SIG-M5 (cell line): ENCODE measurements at places on chromosomes 5 and 9.

DNA sequence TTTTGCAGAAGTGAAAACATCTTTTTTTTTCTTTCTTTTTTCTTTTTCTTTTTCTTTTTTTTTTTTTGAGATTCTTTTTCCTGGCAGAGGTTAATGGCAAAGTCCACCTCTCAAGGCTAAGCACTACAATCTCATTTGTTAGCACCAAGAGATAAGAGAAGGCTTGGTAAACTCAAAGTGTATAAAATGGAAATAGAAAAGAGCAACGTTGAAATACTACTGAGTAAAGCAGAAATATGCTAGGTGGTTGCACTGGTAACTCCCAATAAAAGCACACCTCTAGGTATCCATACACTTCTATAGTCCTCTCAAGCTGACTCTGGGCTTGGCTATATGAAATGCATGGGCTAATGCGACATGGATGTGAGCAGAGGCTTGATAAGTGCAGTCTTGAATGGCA lies 188.9 kb downstream of the RAB3C start:
- DNase-seq, result no peak

GRCh38 chr5:71922584-71923106 lies 184.6 kb upstream of the MAP1B start:
- no peak for DNase-seq

GRCh38 chr9:25505644-25506043 lies 172.6 kb downstream of the TUSC1 start:
- DNase-seq, result no peak

DNA sequence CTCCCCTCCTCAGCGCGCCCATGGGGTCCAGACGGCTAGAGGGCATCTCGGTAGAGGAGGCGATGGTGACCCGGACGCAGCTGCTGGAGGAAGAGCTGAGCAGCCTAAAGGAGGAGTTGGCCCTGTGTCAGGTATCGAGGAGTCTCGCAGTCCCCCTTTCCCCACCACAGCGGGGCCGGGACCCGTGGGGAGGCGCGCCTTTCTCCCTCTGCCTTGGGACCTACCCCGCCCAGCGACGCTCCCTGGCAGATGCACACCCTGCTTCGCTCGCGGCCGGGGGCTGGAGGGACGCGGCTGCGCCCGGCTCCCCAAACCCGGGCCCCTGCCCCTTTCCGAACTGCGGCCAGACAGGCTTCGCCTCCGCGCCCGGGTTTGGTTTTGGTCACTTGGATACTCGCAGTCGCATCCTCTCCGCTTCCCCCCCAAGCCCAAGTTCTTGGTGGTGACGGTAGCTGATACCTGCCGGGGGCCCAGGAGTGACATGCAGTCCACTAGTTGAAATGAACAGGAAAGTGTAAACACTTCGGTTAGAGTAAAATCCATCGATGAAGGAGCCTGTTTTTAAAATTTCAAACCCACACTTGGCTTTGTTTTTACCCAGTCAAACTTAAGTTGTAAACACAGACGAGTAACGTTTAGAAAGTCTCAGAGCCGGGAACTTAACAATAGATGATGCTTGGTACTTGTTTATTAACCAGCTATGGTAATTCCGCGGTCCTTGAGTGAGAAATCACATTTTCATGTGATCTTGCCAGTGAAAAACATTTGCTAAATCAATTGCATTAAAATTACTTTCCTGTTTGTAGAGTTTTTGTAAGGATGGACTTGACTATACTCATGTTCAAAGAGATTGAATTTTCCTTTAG lies 688 bp downstream of the CNTLN start:
- no peak for DNase-seq

DNA sequence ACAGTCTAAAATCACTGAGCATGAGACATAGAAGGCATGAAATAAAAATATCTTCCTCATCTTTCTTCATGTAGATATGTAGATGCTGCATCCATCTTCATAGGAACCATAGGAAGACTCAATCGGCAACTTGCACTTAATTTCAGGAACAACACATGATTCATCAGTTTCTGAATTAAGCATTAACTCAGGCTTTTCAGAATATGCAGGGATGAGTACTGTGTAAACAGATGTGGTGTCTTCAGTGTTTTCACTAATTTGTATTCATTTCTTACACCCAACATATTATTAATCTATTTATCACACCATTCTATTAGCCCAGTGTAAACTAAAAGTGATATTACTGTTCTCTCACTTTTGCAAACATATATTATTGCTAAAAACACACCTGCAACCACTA lies 305.9 kb upstream of the DAB2 start:
- DNase-seq, result no peak

DNA sequence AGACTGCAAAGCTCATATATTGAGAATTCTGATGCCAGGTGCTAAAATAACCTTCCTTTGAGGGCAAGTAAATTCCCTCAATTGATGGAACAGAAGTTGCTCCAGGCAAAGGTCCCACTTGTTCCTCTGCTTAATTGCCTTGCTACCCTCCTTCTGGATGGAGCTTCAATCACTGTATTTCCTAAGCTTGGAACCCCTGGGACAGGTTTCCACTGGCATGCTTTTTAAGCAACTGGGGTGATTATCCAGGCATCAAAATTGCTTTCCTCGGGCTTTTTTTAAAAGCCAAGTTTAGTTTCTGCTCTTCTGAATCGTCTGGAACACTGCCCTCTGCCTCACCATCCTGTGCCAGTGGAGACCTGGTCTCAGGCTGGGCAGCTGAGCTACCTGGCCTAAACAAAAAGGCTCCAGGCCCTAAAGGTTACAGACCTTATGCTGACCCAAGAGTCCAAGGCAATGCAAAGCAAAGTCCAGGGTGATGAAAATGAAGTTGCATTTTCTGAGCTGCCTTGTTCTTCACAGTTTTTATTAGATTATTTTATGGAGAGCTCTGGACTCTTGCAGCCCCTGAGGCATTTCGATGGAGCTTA lies 167.9 kb upstream of the CD180 start:
- no peak for DNase-seq

DNA sequence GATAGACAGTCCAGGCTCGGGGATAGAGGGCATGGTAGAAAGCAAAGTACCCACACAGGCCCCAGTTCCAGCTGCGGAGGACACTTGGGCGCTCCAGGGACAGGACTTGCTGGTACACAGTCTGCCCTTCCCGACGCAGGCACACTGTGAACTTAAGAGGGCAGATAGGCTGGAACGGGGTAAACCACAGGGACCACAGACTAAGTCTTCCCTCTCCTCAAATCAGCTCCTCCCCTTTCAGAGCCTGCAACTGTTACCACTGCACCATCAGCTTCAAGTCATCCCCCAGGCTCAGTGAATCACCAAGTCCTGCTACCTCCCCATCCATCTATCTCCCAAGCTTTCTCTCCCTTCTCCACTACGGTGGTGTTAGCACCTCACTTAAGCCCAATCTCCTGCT lies 7.3 kb downstream of the GBA2 start:
- DNase-seq, result no peak
